ENCODE measurements at places on chromosomes 13 and 19.
A peak's percentile ranks its signal among the peaks of the same experiment; 100 is the strongest.

DNA sequence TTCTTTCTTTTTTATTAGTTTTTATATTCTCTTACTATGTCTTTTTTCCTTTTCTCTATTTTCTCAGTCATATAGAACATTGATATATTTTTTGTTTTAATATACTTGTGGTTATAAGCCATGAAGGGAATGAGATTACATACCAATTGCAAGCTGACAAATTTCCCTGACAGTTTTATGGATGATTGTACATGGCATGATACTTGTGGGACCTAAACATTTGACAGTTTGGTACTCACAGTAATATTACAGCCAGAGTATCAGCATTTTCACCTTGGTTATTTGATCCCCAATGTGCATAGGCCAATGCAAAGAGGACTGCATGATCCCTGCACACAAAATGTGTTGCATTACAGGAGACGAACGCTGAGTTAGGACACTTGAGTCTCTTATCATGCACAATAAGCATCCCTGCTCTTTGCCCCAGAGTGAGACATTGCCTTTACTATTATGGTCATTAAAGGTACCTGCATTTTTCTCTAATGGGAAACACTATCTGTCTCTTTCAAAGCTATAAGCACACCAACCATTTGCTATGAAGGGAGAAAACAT lies 713.4 kb upstream of the PCDH20 start:
- no peak for DNase-seq

- no peak for DNase-seq
Measured at GRCh38 chr13:110485604-110486003, 75.9 kb downstream of the RAB20 start.

GRCh38 chr13:61415058-61415721 lies 459 bp downstream of the PCDH20 start:
- no peak for DNase-seq

GRCh38 chr19:19160461-19161035 lies 9.5 kb downstream of the MEF2B start:
- no peak for DNase-seq

DNA sequence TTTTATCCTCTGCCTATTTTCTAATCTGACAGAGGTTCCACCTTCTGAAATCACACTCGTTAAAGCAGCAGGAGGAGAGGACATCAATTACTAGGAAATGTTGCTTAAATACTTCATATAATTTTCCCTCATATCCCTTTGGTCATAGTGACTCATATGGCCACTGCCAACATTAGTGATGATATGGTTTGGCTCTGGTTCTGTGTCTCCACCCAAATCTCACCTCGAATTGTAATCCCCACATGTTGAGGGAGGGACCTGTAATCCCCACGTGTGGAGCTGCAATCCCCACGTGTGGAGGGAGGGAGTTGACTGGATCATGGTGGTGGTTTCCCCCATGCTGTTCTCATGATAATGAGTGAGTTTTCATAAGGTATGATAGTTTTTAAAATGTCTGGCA lies 618.4 kb upstream of the SLITRK5 start:
- no peak for DNase-seq

- no peak for DNase-seq
Measured at GRCh38 chr19:2062389-2062729, 11.3 kb upstream of the MKNK2 start.

GRCh38 chr13:40024967-40025714 lies 369.7 kb downstream of the COG6 start:
- DNase-seq = no peak

DNA sequence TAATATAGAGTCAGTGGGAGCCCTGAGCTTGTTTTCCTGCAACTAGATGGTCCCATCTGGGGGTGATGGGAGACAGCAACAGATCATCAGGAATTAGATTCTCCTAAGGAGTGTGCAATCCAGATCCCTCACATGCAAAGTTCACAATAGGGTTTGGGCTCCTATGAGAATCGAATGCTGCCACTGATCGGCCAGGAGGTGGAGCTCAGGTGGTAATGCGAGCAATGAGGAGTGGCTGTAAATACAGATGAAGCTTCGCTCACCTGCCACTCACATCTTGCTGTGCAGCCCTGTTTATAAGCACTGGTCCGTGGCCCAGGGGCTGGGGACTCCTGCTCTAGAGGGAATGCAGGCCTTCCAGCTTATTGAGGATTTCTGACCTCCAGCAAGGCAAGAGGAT lies 5.7 kb downstream of the ZNF558 start:
- DNase-seq = no peak

DNA sequence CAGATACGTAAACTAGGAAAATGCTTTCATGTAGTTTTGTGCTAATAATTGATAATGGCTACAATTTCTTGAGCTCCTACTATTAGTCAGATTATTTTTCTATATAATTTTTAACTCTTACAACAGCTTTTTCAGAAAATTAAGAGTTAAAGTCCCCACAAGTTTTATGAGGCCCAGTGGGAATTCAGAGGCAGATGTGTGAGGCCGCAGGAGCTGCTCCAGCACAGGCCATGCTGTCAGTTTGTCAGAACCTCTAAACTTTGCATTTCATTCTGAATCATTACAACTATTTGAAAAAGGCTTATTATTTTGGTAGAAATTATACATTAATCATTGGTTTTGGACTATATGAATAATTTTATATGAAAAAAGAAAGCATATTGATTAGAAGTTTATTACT lies 370.8 kb downstream of the MYO16 start:
- no peak for DNase-seq

- DNase-seq = peak; percentile 80
Measured at GRCh38 chr19:36837906-36838783, at the start of gene ZNF790. Gene ZNF790, minus strand, starts transcription at chr19:36838387. Its CDS starts 12,768 bp downstream, at chr19:36825619.
